ENCODE measurements at places on chromosomes 5 and 9.
A peak's percentile ranks its signal among the peaks of the same experiment; 100 is the strongest.

DNA sequence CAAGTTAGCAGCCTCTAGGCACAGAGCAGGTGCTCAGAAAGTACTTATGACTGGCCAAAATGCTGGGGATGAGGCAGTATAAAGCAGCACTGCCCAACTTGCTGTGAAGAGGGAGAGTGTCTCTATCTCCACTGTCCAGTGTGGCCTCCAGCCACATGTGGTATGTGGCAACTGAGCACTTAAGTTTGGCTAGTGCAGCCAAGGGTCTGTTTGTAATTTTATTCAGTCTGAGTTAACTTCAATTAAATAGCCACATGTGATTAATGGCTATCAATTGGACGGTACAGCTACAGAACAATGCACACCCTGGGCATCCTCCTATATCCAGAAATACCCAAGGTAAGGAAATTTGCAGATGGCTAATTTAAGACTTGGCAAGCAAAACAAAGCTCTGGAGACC, 26.9 kb downstream of the ROR2 start:
- no peak for DNase-seq

DNA sequence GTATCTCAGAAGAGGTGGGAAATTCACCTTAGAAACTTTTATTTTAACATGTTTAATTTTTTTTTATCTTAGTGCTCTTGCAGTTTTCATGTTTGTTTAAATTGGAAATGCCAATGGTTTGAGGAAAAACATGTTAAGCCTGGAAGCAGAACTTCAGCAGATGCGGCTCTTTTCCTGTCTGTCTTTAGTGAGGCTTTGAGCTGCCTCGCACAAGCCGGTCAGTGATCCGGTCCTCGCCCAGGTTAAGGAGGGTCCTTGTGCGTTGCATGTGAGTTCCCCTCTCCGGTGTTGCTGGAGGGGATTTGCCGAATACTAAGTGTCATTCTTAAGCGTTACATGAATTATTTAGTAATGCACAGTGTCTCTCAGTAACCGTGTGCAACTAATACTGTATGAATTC, 9.4 kb upstream of the PLEKHG4B start:
- DNase-seq: no peak

GRCh38 chr5:103569313-103570060, 6.9 kb upstream of the NUDT12 start:
- DNase-seq: peak; percentile 18

DNA sequence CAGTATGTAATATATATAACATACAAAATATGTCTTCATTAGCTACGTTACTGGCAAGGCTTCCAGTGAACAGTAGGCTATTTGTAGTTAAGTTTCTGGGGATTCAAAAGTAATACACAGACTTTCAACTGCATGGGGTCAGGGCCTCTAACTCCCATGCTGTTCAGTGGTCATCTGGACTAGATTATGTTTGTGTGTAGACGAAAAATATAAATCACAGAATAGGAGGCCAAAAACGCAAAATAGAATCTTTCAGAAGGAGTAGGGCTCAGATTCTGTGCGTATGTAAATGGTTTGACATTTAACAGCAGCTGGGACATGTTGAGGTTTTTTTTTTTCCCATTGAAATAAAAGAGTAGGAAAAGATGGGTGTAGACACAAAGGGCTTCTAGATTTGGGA, 1048.7 kb upstream of the WWC1 start:
- no peak for DNase-seq

GRCh38 chr5:126919566-126919965, 110.8 kb downstream of the MARCHF3 start:
- no peak for DNase-seq

- DNase-seq: no peak
Observed at GRCh38 chr9:129173296-129174101, 4.6 kb downstream of the IER5L start.

DNA sequence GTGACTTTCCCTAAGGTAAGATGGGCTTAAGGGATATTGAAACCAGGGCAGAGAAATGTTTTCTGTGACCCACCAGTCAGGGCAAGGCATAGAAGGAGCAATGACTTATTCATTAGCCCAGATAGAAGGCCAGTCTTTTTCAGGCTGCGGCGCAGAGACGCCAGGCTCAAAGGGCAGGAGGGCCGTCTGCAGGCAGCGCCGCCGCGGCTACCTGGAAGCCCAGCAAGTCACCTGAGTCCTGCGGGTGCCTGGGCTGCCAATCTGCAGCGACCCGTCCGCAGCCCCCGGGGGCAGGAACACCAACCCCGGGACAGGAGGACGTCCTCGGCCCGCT, 322 bp upstream of the SH3GL2 start:
- no peak for DNase-seq

DNA sequence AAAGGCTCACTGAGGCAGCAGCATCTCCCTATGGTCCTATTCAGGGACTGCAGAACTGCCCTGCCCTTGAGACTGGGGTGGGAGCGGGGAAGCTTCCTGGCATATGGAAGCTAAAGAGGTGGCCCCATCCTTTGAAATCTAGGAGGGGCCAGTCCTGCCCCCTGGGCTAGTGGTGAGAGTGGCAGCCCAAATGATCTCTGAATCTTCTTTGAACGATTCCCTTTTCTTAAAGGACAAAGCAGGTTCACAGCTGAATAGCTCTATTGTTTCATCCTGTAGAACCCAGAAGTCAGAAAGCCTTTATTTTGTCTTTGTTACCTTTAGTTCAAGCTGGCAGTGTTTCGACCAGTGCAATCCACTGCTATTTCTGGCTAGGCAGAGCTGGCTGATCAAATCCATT, 741.9 kb downstream of the IRX1 start:
- no peak for DNase-seq

DNA sequence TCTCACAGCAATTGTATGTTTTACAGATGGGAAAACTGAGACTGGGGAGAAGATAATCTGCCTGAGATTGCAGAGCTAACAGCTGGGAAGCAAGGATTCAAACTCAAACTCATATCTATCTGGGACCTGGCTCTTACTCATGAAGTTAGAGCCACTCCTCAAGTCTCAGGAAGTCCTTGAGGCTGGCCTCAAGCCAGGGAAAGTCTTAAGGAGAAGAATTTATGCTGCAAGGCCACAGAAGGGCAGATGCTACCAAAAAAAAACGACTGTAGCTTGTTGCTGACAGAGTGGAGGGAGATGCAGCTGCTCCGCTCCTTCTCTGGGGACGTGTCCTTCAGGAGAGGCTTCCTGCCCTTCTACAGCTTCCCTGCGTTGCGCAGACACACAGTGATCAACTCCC, 39.8 kb downstream of the BARHL1 start:
- DNase-seq: peak; percentile 96

GRCh38 chr5:121949885-121950284, 11.9 kb upstream of the SRFBP1 start:
- peak; percentile 1 for DNase-seq

- peak; percentile 100 for DNase-seq
Observed at GRCh38 chr9:131810351-131811170, 70.7 kb upstream of the RAPGEF1 start.

DNA sequence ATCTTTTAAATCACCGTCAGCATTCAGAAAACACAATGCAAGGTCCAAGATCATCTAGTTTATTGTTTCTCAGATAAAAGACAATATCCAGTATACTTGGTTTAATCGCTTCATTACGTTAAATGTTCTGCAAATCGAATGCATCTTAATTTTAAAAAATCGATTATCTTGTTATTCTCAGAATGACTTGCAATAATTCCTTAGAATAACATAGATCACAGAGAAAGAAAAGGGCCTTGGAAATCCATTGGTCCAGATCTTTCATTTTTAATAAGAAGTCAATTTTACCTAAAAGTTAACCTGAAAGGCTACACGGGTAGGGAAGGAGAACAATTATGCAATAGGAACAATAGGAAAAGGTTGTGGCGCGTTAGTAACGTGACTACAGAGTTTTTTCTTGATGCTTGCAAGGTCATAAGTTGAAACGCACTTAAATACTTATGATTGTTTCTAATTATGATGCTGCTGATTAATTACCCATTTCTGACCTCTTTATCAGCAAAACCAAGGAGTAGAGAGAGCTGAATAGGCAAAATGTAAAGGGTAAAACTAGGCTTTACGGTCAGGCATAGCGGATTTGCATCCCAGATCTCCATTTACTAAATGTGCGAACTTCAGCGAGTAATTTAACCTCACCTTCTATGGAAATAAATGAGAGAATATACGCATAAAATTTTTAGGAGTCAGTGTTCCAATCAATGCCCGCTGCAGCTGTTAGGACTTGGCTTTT, 769 bp upstream of the LYRM7 start:
- no peak for DNase-seq

DNA sequence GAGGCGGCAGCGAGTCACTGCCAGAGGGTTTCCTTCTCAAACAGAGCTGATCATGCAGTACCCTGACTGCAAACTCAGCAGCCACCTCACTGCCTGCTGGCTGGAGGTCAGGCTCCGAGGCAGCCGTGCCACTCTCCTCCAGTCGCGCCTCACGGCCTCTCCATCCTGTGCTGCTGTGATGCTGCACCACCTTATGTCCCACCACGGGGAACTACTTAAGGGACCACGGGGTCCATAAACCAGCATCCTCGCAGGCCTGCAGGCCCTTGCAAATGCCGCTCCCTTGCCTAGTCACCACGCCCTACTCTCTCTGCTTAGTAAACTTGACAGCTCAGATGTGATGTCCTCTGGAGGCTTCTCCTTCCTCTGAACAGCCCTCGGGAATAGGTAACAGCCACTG, 99.2 kb downstream of the CRB2 start:
- DNase-seq: no peak

GRCh38 chr5:91490316-91490715, 107.2 kb upstream of the ARRDC3 start:
- DNase-seq: no peak

- DNase-seq: no peak
Observed at GRCh38 chr9:18281291-18281690, 192.7 kb upstream of the ADAMTSL1 start.

GRCh38 chr5:125197321-125197720, 450.9 kb upstream of the ZNF608 start:
- DNase-seq: peak; percentile 41

- DNase-seq: no peak
Observed at GRCh38 chr9:20244271-20244670, 378.0 kb downstream of the MLLT3 start.

DNA sequence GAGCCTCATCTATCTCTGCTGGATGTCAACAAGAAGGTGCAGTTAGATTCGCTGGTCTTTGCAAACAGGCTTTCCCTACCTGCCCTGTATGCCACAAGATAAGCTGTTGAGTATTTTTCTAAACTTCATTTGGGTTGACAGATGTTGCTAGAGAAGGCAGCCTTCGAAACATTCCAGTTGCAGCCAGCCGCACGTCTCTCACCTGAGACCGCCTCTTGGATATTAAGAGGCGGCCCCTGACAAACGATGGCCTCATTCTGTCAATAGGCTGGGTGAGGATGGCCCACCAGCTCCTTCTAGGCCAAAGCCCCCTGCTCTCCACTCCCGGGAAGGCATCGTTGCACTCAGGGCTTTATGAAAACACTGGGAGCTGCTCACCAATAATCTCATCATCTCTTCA, 181.6 kb downstream of the DAB2IP start:
- no peak for DNase-seq

- no peak for DNase-seq
Observed at GRCh38 chr9:131867611-131868192, 127.8 kb upstream of the RAPGEF1 start.

GRCh38 chr9:20996809-20997208, 34.6 kb downstream of the HACD4 start:
- DNase-seq: no peak

DNA sequence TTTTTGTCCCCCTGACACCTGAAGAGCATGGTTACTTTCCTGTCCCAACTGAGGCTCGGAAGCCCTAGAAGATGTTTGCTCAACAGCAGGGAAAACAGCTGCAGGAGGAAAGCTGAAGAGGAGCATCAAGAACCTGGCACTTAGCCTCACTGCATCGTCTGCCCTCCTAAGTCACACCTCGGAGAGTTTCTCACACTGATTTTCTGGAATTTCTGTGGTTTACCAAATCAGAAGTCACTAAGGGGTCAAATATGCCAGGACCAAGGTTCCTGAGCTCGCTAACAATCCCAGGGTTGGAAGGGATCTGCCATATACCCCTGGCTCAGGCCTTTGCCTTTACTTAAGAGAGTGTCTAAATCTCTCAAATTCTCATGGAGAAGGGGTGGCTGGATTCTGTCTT, 5.3 kb downstream of the IL12B start:
- DNase-seq: no peak

- no peak for DNase-seq
Observed at GRCh38 chr9:85202596-85202995, 533.1 kb downstream of the NTRK2 start.

GRCh38 chr5:17149786-17150185, 67.6 kb upstream of the BASP1 start:
- DNase-seq: no peak

- DNase-seq: no peak
Observed at GRCh38 chr5:76718381-76718832, 2.5 kb downstream of the F2R start.

GRCh38 chr5:73719632-73720031, 93.6 kb downstream of the ARHGEF28 start:
- DNase-seq: no peak

- peak; percentile 25 for DNase-seq
Observed at GRCh38 chr9:78213712-78214111, 22.2 kb upstream of the CEP78 start.

DNA sequence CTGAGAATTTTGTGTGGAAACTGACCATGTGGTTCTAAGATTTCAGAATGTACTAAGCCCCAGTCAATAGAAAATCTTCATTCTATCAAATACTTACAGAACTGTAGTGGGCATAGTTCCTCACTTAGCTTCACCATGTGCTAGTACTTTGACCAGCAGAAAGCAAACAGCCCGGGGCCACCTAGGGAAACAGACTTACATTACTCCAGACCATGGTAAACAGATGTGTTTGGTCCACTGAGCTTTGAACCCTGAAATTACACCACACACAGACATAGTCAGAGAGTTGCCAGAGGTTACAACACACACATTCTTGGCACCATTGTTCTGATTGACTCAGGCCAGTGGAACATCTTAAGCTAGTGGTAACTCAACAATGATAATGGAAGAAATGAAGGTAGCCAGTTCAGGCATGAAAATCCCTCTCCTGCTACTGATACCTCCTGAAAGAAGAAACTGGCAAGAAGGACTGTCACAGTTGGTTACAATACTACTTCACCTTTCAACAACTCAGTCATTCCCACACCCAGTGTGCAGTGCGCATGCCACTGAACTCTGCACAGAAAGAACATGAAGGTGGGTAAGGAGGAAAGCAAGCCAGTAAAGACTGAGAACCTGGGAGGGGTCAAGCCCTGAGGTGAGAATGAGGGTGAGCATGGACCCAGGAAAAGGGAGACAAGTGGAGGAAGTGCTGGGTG, 18.7 kb upstream of the LECT2 start:
- DNase-seq: no peak

DNA sequence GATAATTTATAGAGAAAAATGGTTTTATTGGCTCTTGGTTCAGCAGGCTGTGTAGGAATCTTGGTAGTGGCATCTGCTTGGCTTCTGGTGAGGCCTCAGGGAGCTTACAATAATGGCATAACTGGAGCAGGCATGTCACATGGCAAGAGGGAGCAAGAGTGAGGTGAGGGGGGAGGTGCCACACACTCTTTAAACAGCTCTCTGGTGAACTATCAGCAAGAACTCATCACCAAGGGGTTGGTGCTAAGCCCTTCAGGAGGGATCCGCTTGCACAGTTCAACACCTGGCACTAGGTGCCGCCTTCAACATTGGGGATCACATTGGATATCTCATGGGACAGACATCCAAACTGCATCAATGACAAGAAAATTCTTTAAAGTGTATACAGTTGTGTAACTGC, 10.5 kb downstream of the GPBP1 start:
- no peak for DNase-seq

GRCh38 chr9:124242331-124243194, 15.2 kb upstream of the NEK6 start:
- peak; percentile 95 for DNase-seq

- DNase-seq: no peak
Observed at GRCh38 chr5:141617128-141617527, 1.7 kb downstream of the DIAPH1 start.

All from NCI-H2171 treated with DMSO at 0.1 percent for 48 hours (cell line).